ENCODE measurements at places on chromosomes 2 and 18. TPM values are rescaled to one million over a fixed set of nuclear protein-coding genes. Genes with fewer than 3 reads are reported as not detected.

Gene CAPN14
- total RNA-seq: 0.04 TPM

Gene GAL3ST2
- total RNA-seq: 0.09 TPM

Gene UGP2
- total RNA-seq: 126 TPM

Gene SCTR
- not detected for total RNA-seq

Gene KLHL30
- total RNA-seq: 0.06 TPM

Gene TMEM178A
- 19.2 TPM for total RNA-seq

Measured in neural progenitor cell (in vitro differentiated cells).